ENCODE measurements at places on chromosomes 12 and 14.
A peak's percentile ranks its signal among the peaks of the same experiment; 100 is the strongest.

DNA sequence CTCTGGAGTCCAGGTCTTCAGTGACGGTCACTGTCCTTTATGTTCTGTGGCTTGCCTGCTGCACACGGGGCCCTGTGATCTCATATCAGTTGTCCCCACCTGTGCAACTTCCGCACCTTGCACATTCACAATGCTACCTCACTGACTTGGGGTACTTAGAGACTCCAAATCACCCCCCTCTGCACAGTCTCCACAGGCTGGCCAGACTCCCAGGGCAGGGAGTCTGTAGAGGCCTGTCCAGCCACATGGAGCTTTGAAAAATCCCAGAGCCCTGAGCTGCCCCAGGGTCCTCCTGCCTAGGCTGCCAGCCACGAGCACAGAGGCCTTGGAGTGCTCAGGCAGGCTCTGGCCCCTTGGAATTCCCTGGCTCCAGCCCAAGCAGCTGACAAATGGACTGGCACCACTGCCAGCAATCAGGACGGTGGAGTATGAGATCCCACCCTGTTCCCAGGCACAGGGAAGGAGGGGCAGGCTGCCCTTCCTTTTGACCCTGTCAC is 26.4 kb downstream of the CMKLR1 start:
- no peak for DNase-seq

DNA sequence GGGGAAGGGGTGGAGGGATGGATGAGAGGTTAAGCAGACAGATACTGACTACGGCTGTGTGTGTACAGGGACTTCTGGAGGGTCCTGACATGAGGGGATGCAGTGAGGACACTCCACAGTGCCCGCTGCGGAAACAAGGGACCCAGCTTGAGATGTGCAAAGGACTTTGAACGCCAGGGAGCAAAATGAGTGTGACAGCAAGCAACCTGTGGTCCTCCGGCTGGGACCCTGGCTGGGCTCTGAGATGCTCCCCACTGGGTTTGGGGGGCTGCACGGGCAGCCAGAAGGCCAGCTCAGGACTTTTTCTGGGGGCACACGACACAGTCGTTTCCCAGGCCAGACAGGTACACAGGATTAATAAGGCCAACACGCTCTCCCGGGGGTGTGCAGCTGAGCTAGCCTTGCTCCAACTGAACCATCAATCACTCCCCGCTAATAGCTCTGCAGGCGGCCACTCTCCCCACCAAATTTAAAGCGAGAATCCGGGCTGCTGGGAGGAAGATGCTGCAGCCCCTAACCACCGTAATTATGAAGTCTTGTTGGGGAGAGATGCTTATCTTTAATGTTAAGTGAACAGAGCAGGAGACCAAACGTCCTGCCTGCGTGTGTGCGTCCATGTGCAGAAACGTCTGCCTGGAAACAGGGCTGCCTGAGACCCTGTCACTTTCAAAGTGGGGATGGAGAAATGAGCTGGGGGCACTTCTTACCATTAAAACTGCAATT is 51.6 kb upstream of the DLK1 start:
- no peak for DNase-seq

GRCh38 chr12:29796823-29797263 is 13.1 kb upstream of the TMTC1 start:
- no peak for DNase-seq

- DNase-seq = no peak
These were observed 67.0 kb downstream of the ANKRD9 start for GRCh38 chr14:102442241-102443211.

DNA sequence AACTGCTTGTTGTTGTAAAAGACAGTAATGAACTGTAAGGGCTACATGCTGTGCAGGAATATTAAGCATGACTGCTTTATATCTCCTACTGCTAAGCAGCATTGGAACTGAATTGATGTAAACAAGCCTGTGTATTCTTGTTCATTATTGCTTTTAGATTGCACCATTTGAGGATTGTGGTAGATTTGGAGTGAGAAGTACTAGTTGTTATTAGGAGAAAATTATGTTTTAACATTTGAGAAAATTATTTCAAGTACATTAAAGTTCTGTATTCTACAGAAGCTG is 212.7 kb downstream of the ERC1 start:
- no peak for DNase-seq

DNA sequence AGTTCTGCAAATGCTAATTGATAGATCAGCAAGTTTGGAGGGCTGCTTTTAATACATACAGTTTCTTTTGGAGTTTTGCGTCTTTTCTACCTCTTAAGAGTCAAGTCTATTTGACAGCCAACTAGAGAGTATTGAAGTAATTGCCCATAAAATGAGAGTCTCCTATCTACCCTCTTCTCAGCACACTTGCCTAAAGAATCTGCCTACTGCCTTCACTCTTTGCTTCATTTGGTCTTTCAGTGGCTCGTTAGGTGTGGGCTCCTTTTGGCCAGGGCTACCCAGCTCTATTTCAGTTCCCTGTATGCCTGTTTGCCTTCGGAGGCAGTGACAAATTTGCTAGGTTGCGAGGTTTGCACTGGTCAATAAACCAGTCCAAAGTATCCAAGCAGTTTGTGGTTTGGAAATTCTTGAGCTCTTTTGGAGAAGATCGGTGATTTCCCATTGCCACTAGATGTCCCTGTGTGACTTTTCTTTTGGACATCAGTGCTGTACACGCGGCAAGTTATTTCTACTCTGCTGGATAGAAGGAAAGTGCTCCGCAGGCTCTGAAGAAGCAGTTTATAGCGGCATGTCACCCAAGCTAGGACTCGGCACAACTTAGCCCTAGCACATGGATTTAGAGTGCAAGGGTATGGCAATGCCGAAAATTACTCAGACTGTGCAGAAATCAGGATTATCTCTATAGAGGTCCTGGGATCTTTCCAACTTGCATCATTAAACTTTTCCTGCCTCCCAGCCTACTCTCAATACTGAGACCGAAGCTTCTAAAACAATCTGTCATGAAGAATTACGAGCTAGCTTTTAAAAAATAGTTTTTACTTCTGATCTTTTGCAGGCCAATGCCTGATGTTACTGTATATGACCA is 38.6 kb downstream of the MGST1 start:
- DNase-seq = no peak

GRCh38 chr12:108479364-108480070 is 35.6 kb upstream of the FICD start:
- DNase-seq = no peak

GRCh38 chr12:20492251-20492760 is 124.0 kb downstream of the PDE3A start:
- DNase-seq = no peak

GRCh38 chr14:76193696-76194095 is 42.0 kb downstream of the GPATCH2L start:
- no peak for DNase-seq

- no peak for DNase-seq
These were observed 5.5 kb upstream of the BDKRB1 start for GRCh38 chr14:96250485-96250884.

- DNase-seq = no peak
These were observed 4.1 kb downstream of the TSHR start for GRCh38 chr14:80959496-80959895.

- no peak for DNase-seq
These were observed 339.8 kb downstream of the EMP1 start for GRCh38 chr12:13536219-13536910.

DNA sequence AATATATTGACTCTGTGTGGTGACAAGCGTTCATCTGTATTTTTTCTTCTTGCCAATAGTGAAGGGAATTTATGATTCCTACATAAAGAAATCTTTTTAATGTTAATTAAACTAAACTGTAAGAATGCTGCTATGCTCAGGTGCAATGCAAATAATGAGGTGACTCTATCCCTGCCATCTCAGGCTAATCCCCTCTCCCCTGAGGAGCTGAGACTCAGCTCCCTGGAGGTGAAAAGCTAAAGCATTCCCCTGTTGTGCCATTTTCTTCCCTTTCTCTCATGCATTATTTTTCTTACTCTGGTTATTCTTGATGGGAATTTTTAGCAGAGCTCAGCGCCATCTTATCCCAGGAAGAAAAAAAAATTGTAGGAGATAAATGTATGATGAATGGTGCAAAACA is 113.9 kb upstream of the FGD4 start:
- DNase-seq = no peak

- peak; percentile 41 for DNase-seq
These were observed 22.1 kb upstream of the KIF26A start for GRCh38 chr14:104116288-104116755.

GRCh38 chr14:72545411-72546311 is 348.2 kb downstream of the DPF3 start:
- DNase-seq = no peak

DNA sequence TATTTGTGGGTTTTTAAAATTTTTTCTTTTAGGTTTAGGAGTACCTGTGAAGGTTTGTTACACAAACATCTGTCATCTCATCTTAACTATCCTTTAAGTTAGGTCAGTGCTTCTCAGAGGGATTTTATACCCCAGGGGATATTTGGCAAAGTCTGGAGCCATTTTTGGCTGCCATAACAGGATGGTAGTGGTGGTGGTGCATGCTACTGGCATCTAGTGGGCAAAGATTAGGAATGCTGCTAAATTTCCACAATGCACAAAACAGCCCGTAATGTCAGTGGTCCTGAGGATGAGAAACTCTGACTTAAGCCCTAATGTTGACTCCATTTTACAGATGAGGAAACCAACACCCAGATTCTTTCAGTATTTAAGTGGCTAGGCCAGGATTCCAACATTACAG is 85.2 kb upstream of the MYF6 start:
- DNase-seq = no peak

GRCh38 chr14:29102266-29102665 is 335.7 kb downstream of the FOXG1 start:
- DNase-seq = no peak

DNA sequence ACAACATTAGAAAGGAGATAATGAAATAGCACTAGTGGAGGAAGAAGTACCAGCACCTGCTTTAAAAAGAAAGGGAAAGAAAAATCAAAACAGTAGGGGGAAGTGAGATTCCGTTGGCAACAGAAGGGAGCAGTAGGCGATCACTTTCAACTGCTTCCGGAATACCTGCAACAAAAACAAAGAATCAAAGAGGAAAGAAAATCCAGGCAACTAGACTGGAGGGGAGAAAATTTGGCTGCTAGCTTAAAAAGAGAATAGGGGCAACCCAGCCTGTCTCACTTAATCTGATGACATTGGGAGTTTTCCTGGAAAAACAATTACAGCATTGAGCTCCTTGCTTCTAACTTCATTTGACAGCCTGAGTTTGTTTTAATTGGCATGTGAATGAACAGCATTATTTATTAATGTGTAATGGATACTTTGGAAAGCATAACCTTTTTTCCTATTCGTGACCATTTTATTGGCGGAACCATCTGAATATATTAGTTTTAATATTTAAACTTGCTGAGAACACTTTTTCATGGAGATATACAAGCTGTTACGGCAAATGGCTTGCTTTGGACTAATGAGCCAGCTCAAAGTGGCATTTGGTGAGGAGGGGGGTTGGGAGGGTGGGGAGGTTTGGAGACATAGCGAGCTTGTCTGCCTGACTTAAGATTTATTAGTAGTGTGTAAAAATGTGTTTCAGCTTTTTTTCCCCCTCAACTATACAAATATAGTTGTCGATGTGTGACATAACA is 2.5 kb upstream of the DACT1 start:
- DNase-seq = no peak

DNA sequence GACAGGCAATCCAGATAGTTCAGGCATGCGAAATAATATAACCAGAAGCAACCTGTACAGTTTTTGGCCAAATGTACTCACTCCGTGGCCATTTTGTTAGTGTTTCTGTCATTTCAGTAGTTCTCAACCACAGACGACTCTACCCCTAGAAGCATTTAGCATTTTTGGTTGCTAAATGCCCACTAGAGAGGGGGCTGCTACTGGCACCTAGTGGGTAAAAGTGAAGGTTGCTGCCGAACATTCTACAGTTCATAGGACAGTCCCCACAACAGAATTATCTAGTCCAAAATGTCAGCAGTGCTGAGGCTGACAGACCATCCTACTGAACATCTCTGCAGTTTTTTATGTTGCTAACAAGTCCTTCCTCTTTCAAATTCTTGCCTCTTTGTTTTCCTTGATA is 107.4 kb downstream of the TSHR start:
- DNase-seq = no peak

DNA sequence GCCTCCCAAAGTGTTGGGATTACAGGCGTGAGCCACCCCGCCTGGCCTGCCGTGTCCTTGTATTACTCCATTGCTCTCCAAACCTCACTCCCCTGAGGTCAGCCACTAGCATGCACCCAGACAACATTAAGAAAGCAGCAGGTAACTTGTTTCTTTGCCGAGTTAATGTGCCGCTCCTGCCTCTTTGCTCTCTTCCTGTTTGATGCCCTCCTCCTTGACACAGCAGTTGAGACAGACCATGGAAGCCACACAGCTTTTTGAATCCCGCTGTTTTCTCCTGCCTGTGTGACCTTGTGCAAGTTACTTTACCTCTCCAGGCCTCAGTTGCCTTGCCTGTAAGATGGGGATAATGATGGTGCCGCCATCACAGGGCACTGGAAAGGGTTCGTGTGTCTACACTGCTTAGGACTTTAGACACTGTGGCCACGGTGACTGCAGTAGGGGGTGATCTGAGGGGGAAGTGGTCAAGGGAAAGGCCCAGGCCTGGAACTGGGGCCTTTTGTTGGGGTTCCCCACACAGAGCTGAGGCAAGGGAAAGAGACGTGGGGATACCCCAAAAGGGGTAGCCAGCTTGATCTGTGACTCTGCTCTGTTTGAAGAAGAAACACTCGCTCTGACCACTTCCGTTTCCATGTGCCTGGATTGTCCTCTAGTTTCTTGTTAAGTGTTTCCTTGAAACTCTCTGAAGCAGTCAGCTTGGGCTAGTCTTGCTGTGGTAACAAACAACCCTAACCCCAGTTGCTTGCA is 69.3 kb downstream of the RIN3 start:
- no peak for DNase-seq

DNA sequence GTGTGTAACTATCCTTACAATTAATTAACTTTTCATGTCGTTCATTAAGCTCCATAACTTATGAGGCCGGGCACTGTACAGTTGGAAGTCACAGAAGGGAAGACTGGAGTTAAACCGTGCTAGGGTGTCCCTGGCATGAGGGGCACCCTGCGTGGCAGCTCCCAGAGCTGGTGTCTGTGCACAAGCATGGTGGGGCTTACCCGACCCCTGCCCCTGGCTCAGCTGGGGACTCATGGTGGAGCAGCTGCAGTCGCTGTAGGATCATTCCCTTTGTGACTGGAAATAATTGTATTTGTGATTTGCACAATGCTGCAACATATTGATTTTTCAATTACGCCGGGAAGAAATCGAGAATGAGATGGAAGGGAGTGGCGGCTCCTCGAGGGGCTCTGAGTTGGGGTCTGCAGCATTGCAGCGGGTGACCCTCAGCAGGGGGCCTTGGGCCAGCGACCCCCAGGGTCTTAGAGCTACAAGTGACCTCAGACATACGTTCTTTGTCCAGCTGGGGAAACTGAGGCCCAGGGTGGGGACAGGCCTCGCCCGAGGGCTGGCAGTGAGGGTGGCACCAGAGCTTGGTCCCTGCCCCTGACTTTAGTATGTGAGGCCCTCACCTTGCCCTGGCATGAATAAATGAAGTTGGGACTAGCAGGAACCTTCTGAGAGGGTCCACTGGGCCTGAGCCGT is 125.4 kb downstream of the KIF26A start:
- peak; percentile 9 for DNase-seq

DNA sequence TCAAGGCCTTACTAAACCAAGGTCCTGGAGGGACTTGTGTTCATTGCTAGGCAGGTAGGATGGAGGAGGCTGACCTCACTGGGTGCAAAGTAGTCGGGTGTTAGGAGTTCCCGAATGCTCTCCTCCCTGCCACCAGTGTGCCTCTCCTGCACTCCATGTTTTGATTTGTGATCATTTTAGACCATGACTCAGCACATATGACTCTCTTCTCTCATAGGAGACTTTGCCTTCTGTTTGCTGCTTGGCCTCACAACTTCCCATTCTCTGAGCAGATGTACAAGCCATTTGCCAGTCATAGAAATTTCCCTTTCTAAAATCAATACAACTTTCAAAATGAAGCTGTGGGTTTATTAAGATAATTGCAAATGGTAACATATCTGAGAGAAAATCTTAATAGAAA is 46.6 kb upstream of the LRIG3 start:
- no peak for DNase-seq

Measured in ovary (tissue), 10 donors.